GM06990 (cell line): ENCODE measurements at places on chromosomes 4 and X.
A peak's percentile ranks its signal among the peaks of the same experiment; 100 is the strongest.

DNA sequence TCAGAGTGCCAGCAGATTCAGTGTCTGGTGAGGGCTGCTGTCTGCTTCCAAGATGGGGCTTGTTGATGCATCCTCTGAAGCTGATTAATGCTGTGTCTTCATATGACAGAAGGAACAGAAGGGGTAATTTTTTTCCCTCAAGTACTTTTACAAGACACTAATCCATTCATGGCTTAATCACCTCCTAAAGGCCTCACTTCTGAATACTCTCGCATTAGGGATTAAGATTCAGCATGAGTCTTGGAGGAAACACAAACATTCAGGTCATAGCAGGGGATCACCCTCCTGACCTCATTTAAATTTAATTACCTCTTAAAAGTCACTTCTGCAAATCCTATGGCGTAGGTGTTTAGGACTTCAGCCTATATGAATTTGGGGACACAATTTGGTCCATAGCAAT lies 1145.5 kb upstream of the PCDH10 start:
- DNase-seq: no peak

DNA sequence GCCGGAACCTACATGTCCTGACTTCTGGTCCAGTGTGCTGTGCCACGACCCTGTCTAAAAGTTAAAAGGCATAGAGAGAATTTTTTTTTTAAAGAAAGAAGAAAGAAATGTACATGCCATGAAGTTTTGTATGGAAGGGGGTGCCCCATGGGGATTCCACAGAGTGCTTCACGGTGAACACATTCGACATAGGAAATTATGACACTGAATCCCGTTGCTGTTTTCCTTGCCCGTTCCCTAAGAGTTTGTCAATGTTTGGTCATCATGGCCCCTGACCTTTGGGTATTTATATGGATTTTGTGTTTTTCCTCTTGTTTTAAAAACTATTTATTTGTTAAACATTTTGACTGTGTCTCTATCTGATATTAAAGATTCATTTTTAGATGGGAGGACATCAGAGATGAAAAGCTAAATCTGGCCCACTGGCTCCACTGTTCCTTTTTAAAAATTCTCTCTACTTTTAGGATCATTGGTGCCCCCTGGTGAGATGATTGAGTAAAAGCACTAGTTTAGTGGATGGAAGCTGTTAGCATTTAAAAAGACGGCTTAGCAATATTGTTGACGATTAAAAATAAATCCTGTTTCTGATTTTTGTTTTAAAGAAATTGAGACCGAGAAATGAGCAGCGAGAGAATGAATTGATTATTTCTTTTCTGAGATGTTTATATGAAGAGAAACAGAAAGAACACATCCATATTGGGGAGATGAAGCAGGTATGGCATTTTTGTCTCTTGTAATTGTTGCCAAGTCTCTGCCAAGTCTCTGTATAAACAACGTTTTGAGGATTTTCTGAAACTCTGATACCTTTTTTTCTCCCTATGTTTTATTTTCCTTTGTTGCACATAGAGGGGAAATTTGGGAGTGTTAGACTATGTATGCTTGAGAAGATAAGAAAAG lies 75.0 kb downstream of the PTTG2 start:
- peak; percentile 29 for DNase-seq

DNA sequence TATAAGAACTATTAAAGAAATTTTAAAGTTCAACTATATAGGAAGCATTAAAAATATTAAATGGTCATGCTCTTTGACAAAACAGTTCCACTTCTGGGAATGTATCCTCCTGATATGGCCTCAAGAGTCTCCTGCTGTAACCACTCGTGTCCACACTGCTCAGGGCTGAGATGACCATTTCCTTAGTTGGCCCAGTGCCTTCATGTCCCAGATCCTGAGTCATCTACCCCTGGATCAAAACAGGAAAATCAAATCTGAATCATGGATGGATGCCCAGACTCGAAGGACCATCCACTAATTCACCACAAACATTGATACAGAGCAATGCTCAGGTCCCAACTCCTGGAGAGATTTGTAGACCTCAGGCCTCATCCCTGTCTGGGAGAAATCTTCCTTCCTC lies 44.7 kb downstream of the GPRASP3 start:
- DNase-seq: no peak

DNA sequence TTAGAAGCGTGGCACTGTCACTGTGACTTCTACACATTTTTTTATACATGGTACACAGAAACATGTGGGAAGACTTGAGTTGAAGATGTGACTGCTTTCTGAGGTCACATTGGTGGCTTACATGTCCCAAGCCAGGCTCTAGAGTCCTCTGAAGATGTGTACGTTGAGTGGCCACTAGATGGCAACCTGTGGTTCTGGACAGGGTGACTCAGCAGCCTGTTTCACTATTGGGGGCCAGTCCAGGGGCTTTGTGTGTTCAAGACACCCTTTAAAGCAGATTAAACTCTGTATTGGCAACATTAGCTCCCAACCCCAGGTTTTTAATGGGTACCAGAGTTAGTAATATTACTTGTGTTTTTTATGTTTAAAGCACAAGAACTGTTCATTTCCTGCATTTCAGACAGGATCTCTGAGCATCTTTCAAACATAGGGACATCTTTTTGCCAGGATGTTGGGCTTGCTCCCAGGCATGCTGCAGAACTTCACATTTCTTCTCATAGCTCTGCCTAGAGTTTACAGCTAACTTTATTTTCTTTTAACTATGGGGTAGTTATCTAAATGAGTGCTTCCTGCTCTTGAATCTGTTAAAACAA lies 53.0 kb downstream of the DCUN1D4 start:
- DNase-seq: peak; percentile 22

DNA sequence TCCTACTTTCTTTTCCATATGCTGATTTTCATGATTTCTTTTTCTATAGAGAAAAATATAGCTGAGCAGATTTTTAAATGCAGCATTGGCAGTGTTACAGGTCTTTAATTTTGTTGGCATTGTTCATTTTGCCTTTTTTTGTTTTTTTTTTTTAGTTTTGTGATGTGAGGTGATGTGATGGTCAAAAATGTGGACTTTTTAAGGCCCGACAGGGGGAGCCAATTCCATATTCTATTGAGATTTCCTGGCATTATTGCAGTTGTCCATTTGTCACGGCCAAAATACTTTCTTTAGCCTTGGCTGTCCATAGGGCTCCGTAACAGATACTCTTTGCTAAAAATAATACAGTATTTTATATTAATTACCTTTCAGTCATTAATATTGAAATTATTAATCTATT lies 47.8 kb downstream of the SLIT2 start:
- DNase-seq: no peak

GRCh38 chr4:174591243-174592021 lies 69.1 kb upstream of the HPGD start:
- DNase-seq: peak; percentile 18

DNA sequence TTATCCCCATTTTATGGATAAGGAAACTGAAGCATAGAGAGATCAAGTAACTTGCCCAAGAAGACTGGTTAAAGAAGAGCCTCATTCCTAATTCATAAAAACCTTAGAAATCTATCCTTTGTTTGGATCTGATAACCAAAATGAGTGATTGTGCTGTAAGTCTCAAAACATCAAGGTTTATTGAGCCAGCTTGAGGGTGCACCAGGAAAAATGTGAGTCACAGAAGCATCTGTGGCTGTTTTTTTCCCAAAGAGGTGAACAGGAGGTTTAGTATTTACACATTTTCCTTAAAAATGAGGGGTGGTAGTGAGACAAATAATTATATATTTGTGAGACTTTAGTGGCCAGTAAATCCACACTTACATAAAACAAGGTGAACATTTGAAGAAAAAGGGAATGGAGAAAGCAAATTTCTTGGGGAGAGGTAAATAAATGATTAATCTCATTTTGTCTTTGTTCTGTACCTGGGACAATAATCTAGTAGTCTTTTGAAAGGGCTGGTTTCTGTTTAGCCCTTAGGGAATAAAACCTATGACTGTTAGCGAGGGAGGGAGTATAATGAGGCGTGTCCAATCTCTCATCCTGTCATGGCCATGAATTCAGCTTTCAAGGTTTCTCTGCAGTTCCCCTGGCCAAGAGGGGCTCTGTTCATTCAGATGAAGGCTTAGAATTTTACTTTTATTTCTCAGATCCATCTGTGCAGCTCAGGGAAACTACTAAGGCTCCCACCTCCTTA lies 12.2 kb upstream of the FMR1 start:
- no peak for DNase-seq

GRCh38 chr4:504076-504475 lies 5.1 kb downstream of the PIGG start:
- no peak for DNase-seq

- no peak for DNase-seq
Observed at GRCh38 chr4:53713296-53713695, 122.0 kb upstream of the LNX1 start.

DNA sequence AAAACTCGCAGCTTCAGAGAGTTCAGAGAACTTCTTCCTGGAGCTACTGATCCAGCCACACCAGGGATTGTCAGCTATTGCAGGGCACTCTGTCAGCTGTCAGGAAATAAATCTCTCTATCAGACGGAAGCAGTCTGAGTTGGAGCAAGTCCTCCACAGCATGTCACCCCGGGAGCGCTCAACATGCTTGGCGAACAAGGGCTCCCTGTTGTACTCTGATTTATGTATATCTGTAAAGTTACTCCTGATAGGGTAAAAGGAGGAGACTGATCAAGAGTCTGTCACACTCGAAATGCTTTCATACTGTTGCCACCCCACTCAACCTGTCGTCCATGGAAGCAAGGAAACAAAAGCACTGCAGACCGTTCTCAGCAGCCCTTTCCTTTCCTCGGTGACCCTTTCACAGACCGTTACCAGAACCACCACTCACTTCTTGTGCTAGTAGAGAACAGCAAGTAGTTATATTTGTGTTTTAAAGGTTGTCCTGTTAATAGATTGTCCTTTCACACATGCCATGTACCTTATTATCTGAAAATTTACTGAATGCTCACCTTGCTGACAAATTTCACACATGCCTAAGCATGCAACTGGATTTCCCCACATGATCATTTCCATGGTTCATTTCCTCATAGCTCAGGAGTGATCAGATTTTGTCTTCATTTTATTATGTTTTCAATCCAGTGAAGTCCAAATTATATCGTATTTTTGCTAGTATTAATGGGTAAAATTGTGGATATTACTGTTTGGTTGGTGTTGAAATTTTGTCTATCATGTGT lies 2108.9 kb upstream of the TENM3 start:
- DNase-seq: peak; percentile 15

DNA sequence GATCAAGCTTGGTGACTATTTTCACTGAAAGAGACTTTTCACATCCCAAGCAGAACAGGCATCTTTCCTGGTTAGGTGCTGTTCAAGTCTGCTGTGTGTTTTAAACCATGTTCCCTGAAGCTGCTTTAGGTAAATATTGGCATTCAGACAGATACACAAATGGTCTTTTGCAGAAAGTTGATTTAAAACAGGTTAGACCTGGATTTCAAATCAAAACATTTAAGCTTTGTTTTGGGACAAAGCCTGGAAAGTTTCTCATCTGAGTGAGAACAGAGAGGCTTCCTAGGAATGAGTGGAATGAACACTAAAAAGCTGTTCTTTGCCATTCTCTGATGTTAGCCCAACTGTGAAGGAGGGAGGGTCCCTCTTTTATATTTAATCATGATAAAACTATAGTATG lies 10.1 kb downstream of the ANXA3 start:
- no peak for DNase-seq

DNA sequence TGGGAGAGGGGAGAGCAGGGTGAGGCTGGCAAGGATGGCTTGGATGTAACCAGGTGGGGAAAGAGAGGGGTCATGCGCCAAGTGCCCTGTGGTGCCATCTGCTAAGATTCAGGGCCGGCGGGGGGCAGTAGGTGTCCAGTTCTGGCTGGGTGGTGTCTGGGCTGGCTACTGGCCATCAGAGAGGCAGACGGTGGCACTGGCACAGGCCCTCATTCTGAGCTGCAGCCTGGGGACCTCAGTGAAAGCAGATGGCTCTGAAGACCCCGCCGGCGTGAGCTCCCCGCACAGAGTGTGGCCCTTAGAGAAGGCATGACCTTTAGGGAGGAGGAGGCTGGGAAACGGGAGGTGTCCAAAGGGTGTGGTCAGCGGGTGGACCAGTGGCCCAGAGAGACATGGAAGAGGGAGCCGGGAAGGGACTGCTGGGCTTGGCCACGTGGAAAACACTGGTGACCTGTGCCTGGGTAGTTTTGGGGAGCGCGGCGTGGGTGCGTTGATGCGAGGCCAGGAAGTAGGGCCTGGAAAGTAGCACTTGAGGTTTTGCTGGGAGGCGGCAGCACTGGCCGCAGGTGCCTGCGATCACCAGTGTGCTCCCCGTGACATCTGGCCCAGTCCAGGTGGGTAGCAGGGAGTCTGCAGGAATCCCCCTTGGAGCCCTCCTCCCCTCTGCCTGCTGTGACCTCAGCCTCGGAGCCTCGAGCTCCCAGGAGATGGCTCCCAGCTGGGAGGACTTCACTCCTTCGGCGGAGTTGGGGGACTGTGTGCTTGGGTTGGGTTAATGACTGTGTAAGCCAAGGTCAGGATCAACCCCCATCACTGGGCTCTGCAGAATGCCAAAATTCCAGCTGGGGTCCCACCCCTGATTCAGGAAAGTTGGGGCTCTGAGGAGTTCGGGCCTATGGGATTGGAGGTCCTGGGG lies 9.3 kb upstream of the SH3TC1 start:
- DNase-seq: no peak
